ENCODE measurements at places on chromosomes 11 and 22.

DNA sequence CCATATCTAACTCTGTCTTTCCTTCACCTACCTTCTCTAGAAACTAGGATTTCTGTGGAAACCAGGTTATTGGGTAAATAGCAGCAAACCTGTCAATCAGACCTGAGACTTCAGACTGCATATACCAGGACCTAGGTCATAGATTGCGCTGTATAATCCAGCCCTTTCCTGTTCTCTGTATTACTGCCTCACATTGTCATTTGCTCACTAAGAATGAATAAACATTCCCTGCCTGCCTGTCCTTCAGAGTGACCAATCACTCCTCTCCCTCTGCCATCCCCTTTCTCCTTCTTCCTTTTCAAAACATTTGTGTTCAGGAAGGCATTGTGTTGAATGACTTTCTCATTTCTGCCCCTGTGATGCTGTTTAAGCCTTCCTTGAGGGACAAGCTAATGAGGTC is 14.1 kb upstream of the FZD4 start:
- no peak for DNase-seq

DNA sequence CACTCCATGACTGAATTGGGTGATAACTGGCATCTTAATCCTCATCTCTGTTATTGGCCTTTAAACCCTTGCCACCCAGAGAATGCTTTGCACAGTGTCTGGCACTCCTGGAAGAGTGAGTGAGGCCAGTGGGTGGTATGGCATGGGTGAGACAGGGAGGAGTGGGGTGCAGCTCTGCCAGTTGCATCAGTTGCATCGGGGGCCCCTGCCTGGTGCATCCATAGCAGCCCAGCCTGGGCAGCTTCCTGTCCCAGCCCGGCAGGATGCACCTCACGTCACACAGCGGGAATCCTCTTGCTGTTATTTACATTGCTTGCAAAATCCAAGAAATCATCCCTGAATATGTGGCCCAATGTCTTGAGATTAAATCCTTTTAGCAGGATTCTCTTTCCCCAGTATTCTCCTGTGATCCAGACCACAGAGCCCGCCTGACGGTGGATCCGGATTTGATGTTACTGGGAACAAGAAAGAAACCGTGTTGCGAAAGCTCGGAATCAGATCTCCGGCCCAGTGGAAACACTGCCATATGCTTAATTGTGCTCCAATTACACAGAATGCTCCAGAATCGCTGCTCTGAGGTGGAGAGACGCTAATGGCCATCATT is 37.6 kb upstream of the MN1 start:
- DNase-seq: no peak

DNA sequence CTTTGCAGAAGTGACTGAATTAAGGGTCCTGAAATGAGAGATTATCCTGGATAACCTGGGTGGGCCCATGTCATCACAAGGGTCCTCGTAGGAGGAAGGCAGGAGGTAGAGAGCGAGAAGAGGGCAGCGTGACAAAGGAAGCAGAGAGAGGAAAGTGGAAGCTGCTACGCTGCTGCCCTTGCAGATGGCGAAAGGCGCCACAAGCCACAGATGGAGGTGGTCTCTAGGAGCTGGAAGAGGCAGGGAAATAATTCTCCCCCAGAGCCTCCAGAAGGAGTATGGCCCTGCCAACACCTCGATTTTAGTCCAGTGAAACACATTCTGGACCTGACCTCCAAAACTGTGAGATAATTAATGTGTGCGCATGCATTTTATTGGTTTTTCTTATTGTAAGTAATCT is 13.4 kb downstream of the TMEM184B start:
- no peak for DNase-seq

- no peak for DNase-seq
These were observed 6.7 kb downstream of the ASCC2 start for GRCh38 chr22:29831186-29831921.

DNA sequence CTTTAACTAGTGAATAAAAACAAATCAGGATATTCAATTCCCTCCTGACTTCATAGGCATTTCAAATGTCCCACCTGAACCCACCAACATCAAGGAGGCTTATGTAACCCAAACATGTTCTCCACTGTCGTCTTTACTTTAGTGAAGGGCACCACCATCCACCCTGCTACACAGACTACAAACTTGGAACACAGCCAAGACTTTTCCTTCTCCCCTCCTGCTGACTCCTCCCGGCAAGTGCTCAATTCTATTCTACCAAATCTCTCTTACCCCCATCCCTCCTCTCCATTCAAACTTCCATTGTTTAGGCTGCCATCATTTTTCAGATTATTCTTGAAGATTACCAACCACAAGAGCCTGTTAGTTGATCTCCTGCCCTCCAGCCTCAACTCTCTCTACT is 24.3 kb downstream of the SAAL1 start:
- no peak for DNase-seq

- DNase-seq: no peak
These were observed 2.2 kb downstream of the RPL3 start for GRCh38 chr22:39317084-39317774.

GRCh38 chr11:1845095-1845429 is 6.3 kb downstream of the TNNI2 start:
- DNase-seq: no peak

- no peak for DNase-seq
These were observed 29.7 kb downstream of the ART5 start for GRCh38 chr11:3611976-3612678.

Measured in posterior cingulate gyrus (tissue), 11 donors.